ENCODE measurements at places on chromosomes 2 and 18.

GRCh38 chr2:207286106-207286505, 120.4 kb upstream of the KLF7 start:
- no peak for DNase-seq

DNA sequence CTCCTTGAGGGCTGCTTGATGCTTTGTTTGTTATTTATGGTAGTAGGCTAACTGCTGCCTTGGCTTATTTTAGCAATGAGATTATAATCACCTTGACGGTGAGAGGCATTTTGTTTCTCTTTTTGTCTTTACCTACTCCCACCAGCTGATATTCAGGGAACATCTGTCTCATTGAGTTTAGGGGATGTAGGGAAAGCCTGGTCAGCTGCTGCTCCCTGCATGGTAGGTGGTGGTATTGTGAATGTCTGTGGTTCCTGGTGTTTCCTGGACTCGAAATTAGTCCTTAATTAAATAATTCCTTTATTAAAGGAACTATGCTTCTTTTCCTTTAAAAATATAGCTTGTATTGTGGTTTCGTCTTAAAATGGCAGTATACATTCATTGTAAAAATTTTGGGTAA, 77.8 kb downstream of the ADAM23 start:
- no peak for DNase-seq

DNA sequence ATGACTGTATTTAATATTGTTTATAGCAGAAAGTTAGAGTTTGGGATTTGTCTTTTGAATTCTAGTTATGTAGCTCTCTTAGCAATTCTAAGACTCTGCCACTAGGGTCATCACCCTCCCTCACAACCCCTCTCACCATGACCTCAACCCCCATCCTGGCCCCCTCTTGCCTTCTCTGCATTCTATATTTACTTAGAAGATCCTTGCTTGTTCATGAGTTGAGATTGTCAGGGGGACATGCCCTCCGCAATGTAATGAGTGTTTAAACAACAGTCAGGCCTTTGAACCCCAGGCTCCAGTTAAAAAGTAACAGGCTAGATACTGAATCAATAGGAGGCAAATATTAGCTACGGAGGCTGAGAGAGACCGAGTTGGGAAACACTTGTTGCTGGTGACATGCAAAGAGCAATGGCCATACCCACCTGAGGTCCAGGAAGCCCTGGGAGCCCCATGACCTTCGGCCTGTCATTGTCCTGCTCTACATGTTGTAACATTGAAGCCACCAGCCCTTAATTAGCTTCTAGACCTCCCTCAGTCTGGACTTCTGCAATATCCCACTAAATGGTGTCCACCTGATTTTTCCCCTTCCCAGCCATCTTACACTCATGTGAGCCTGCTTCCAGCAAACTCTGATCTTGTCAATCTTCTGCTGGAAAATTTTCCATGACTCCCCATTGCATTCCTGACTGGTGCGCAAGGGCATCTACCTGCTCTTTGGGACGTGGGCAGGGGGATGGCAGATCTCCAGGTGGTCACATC, 221.1 kb downstream of the ALPK2 start:
- no peak for DNase-seq

- peak; percentile 92 for DNase-seq
These were observed 1123.7 kb downstream of the TDRD15 start for GRCh38 chr2:22247466-22247865.

GRCh38 chr2:127277028-127277427, 16.9 kb downstream of the ERCC3 start:
- no peak for DNase-seq

DNA sequence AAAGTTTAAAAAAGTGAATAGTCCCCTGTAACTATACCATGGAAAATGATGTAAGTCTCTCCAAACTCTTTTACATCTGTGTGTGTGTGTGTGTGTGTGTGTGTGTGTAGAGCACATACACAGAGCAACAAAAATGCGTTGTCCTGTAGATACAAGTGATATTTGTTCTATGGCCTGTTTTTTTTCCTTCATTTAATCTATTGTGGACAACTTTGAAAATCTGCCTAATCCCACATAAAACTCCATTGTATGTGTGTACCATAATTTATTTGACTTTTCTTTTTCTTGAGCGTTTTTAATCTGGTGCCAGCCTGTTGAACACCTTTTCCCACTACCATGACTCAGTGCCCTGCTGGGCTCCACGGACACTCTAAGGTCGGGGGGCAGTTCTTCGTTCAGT, 52.3 kb upstream of the ELOA2 start:
- DNase-seq: no peak

DNA sequence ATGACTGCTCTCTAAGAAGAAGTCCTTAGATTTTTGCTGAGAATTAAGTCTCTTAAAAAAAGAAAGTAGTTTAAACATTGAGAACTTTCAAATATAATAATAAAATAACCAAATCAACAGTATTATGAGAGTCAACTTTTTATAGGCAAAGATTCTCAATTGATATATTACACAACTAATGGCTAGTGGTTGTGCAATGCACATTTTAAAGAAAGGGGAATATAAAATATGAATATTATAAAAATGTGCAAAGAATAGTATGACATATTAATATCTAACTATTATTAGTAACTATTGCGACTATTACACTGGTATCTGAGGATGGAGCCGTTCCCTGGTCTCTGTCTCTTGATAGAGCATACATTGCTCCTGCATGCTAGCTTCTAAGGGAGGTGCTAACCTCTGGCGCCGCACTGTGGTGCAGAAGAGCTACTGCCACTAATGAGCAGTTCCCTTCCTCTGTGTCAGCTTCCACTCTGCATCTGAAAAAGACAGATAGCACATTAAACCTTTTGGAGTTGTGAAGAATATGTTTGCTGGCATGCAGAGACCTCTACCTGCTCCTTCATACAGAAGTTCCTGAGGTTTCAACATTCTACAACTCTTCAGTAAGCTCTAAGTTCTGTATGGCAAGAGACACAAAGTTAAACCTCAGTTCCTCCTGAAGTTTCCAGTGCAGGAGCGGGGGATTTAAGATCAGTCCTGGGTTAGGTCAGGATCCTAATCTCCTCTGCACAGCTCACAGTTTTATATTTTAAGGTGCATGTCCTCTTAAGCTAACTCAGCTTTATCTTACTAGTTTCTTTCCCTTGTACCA, 3.5 kb upstream of the SLC9A2 start:
- peak; percentile 60 for DNase-seq

DNA sequence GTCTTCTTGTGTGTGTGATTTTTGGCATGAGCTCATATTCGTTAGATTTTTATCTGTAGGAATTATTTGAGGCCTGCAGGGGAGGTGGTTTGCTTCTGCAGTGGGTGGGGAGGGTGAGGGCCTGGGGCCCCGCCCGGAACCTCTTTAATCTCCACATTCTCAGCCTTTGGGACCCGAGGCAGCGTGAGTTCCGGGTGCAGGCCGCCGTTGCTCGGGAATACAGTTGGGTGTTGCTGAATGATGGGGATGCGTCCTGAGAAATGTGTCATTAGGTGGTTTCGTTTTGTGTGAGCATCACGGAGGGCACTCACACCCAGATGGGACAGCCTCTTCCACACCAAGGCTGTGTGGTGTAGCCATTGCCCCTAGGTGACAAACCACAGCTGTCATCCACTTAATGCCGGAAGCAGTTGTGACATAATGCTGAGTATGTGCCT, 13.7 kb upstream of the GAL3ST2 start:
- DNase-seq: no peak

DNA sequence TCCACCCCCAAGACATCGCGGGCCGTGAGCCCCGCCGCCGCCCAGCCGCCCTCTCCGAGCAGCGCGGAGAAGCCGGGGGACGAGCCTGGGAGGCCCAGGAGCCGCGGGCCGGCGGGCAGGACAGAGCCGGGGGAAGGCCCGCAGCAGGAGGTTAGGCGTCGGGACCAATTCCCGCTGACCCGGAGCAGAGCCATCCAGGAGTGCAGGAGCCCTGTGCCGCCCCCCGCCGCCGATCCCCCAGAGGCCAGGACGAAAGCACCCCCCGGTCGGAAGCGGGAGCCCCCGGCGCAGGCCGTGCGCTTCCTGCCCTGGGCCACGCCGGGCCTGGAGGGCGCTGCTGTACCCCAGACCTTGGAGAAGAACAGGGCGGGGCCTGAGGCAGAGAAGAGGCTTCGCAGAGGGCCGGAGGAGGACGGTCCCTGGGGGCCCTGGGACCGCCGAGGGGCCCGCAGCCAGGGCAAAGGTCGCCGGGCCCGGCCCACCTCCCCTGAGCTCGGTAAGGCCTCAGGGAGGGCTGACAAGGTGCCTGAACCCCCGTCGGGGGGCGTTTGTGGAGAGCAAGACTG, 14.2 kb downstream of the SPEG start:
- no peak for DNase-seq
